ENCODE measurements at places on chromosomes 1 and 21.

GRCh38 chr1:159927211-159927848 lies 2.0 kb upstream of the TAGLN2 start:
- no peak for DNase-seq

DNA sequence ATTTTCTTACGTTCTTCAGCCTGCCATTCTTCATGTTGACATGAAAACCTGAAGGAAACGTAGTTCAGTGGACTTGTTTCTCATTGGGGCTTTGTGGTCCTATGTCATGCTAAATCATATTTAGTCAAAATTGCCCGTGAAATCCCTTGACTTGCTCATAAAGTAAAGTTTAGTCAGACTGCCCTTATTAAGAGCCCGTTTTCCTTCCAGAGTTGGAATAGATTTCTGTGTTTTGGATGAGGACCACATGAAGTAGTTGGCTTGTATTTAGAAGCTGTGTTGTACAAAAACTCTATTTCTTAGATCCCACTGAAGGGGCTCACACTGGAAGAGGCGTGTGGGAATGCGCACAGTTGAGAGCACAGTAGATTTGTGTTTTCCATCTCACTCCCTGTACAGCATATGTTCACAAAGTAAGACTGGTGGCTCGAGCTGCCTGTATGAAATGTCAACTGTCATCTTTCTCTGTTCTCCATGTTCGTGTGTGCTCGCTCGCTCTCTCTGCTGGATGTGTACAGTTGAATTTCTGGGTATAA lies 42.4 kb downstream of the CAMTA1 start:
- DNase-seq, result peak; percentile 11

DNA sequence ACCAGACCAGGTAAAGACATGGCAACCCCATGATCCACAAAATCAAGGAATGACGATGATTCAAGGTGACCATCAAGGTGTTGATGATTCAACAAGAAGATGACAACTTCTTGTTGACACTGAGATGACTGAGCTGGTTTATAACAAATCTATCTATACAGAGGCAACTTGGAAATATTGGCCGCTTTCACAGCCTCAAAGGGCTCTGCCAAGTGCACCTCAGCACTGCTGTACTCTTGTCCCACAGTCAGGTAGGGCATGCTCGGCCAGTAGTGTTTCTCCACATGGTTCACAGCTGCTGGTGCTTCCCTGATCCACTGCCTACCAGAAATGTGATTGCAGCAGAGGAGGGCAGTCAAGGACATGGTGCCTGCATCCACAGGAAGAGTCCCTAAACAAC lies 125.2 kb upstream of the SYT6 start:
- DNase-seq, result no peak

DNA sequence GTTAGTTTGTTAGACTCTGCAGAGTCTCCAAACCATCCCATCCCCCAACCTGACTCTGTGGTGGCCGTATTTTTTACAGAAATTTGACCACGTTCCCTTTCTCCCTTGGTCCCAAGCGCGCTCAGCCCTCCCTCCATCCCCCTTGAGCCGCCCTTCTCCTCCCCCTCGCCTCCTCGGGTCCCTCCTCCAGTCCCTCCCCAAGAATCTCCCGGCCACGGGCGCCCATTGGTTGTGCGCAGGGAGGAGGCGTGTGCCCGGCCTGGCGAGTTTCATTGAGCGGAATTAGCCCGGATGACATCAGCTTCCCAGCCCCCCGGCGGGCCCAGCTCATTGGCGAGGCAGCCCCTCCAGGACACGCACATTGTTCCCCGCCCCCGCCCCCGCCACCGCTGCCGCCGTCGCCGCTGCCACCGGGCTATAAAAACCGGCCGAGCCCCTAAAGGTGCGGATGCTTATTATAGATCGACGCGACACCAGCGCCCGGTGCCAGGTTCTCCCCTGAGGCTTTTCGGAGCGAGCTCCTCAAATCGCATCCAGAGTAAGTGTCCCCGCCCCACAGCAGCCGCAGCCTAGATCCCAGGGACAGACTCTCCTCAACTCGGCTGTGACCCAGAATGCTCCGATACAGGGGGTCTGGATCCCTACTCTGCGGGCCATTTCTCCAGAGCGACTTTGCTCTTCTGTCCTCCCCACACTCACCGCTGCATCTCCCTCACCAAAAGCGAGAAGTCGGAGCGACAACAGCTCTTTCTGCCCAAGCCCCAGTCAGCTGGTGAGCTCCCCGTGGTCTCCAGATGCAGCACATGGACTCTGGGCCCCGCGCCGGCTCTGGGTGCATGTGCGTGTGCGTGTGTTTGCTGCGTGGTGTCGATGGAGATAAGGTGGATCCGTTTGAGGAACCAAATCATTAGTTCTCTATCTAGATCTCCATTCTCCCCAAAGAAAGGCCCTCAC lies at the start of gene OLIG2:
TSS of gene OLIG2 (plus strand) at position 447 of the 954 bp plus-strand sequence. CDS start 928 bp downstream, outside the sequence.
- peak; percentile 96 for DNase-seq

DNA sequence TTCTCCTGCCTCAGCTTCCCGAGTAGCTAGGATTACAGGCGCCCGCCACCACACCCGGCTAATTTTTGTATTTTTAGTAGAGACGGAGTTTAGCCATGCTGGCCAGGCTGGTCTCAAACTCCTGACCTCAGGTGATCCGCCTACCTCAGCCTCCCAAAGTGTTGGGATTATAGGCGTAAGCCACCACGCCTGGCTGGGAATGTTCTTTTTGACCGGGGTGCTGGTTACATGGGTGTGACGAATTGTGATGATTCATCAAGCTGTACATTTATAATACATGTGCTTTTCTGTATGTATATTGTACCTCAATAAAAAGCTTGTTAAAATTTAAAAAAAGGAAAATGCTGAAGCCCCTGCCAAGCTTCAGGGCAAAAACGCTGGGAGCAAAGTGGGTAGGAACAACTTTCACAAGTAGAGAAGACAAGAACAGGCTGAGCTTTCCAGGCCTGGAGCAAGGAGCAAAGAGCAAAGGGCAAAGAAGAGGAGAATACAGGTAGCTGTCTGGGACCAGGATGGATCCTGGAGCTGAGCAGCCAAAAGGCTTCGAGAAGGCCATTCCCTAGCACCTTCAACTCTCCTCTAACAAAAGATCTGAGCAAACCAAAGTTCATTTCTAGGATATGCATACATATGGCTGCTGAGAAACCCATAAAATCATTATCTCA lies 20.5 kb upstream of the YRDC start:
- no peak for DNase-seq

DNA sequence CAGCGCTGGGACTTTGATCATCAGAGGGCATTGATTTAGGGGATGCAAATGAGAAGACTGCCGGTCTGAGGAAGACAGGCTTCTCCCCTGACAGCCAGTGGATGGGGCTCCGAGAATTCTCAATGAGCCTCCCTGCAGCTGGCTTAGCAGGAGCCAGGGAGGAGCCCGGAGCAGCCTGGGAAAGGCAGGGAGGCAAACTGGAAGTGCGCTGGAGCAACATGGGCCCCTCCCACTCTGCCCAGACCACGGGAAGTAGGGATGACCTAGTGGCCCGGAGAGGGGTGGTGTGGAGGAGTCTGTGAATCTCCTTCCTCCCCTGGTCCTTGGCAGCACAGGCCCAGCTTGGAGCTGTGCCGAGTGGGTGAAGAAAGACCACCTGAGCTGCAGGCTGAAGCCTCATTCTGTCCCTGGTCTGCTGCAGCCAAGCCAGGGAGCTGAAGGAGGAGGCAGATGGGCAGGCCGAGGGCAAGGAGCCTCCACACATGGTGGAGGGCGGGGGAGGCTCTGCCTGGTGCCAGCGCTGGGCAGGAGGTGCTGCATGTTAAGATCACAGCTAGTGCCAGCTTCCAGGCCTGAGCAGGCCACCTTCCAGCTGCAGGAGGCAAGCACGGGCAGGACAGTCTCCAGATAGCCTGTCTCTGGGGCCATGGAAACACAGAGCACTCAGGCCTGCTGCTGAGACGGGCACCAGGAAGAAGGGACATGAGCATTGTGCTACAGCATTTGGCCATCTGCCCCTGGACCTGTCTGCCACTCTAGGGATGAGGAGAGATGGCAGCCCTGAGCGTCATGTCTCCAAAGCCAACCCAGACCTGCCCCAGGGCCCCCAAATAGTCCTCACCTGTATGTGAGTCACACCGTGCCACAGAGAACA lies 12.2 kb upstream of the CLSTN1 start:
- no peak for DNase-seq

- DNase-seq, result no peak
Observed at GRCh38 chr1:223038288-223039006, 104.6 kb downstream of the TLR5 start.

DNA sequence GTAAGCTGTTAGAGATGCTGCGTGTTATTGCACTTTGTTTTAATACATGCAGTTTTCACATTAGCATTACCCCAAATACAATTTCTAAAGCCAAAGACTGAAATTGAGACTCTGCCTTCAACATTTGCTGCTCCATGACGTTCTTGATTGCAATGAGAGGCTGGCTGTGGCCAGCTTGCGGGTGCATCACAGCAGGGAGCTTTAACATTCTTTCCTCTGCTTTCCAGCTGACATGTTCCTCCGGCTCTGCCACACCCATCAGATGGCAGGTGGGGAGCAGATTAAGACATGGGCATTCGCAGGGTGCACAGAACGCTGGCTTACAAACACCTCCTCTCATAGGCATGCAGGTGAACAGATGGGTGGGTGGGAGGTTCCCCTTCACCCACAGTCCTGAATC lies 314.1 kb downstream of the DISC1 start:
- DNase-seq, result no peak

GRCh38 chr21:35882791-35883240 lies 177.5 kb downstream of the SETD4 start:
- no peak for DNase-seq

GRCh38 chr1:165387961-165388360 lies 31.4 kb upstream of the LMX1A start:
- no peak for DNase-seq

DNA sequence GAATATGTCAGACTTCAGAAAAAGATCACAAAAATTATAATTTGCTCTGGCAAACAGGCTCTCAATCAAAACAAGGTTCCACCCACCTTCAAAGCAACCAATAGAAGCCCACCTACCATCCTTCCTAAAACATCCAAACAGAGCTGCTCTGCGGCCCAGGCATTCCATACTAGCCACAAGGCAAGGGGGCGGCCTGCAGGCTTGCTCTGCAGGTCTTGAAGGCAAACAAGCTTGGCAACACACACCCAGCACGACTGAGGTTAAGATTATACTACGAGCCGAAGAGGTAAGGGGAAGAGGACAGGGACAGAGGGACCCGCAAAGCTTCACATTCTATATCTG lies 207.3 kb downstream of the SLC45A1 start:
- peak; percentile 46 for DNase-seq

GRCh38 chr1:7489586-7489985 lies 281.5 kb upstream of the VAMP3 start:
- DNase-seq, result no peak

DNA sequence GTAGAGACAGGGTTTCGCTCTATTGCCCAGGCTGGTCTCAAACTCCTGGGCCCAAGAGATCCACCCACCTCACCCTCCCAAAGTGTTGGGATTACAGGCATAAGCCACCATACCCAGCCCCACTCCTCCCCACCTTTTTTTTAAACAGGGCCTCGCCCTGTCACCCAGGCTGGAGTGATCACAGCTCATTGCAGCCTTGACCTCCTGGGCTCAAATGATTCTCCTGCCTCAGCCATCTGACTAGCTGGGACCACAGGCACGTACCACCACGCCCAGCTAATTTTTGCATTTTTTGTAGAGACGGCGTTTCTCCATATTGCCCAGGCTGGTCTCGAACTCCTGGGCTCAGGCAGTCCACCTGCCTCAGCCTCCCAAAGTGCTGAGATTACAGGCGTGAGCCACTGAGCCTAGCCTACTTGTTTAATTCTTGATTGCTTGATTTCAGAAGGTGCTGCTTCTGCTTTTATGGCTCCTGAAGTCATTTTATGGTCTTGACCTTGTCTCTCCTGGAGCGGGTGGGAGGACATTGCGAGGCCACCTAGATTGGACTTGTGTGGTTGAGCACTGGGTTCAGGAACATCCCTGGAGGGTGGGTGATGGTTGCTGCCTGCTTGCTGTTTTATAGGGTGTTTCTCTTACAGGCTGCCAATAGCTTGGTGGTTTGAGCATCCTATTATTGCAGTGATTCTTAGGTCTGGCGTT lies 81.9 kb downstream of the GALNT2 start:
- DNase-seq, result no peak

- peak; percentile 66 for DNase-seq
Observed at GRCh38 chr1:247331172-247331524, 519 bp downstream of the ZNF496 start.

DNA sequence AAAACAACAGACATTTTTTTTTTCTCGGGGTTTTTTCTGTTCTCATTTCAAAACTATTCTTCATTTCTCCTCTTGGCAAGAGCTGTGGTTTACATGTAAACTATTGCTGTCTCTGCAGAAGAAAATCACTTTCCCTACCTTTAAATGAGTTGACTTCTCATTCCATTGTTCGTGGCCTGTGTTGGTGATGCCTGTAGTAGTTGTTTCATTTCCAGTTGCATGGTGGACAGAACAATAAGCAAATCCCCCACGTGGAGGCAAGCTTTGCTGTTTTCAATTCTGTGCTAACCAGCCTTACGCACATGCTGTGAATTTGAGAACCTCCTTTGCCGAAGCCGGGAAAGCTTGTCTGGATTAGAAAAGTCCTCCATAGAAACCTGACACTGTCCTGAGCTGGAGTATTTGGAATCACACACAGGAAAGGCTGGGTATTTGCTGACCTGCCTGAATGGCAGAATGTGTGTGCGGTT lies 26.2 kb upstream of the MAP3K7CL start:
- no peak for DNase-seq

All from Ammon's horn (tissue), 1 donor.